Placental pericyte (primary cell): ENCODE measurements at places on chromosomes 6 and 20. TPM values are rescaled to one million over a fixed set of nuclear protein-coding genes. Genes with fewer than 3 reads are reported as not detected.

The AVP gene
- total RNA-seq = not detected in 2 replicates

The CCHCR1 gene
- total RNA-seq = 7.7 and 16.9 TPM in 2 replicates

The TPX2 gene
- total RNA-seq = 3.1 and 123 TPM in 2 replicates

The PARD6B gene
- total RNA-seq = 3.4 and 9.6 TPM in 2 replicates

The BNIP5 gene
- not detected in 2 replicates for total RNA-seq

The PPP1R14C gene
- total RNA-seq = not detected in 2 replicates

The DACT2 gene
- total RNA-seq = 0.29 and 0.88 TPM in 2 replicates
